Activated T-cell treated with anti-CD3 and anti-CD28 coated beads, Interleukin-2, amount 50 U/mL, for 72 hours (primary cell): ENCODE measurements at places on chromosomes 3 and 15. TPM values are rescaled to one million over a fixed set of nuclear protein-coding genes. Genes with fewer than 3 reads are reported as not detected.

The FYCO1 gene
- 17.6 TPM for total RNA-seq

- peak; percentile 4 for DNase-seq
- H3K4me1 ChIP-seq = no peaks in the 10 kb centered on the region
- no peaks in the 10 kb centered on the region for H3K27me3 ChIP-seq
- H3K4me3 ChIP-seq = no peak overlapping the region
Observed at GRCh38 chr3:139797724-139798343, 120.1 kb upstream of the NMNAT3 start.

DNA sequence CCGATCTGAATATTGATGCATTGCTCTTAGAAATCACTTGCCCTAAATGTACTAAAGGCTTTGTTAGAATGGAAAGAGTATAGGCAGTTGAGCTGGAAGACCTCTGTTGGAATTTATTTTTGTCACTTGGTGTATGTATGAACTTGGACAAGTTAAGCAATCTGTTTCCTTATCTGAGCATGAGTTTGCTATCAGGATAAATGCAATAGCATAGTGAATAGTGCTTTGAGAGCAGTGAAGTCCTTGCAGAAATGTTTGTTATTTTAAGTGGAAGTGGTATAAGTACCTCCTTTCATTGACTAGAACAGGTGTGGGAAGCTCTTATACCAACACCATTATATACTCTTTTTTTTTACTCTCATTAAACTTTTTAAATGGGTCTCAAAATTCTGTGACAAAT, 146.4 kb upstream of the ONECUT1 start:
- no peak for DNase-seq
- H3K4me1 ChIP-seq = no peaks in the 10 kb centered on the region
- no peaks in the 10 kb centered on the region for H3K36me3 ChIP-seq
- H3K27ac ChIP-seq = no peak overlapping the region
- H3K27me3 ChIP-seq = peaks cover 4% of the 10 kb centered on the region

DNA sequence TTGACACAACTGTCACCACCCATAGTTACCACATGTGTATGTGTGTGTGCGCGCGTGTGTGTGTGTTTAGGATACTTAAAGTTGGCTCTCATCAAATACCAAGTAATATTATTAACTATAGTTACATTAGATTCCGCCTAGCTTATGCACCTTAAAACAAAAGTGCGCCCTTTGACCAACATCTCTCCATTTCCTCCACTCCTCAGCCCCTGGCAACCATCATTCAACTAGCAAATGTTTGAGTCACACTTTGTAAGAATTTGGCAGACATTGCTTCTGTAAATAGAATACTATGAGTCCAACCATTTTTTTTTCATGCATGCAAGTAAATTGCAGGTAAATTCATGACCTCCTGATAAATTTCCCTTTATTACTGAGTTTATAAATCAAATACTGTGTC, 169.3 kb downstream of the GBE1 start:
- no peak overlapping the region for H3K27ac ChIP-seq
- H3K4me3 ChIP-seq = no peak overlapping the region
- H3K36me3 ChIP-seq = peaks cover 2% of the 10 kb centered on the region
- DNase-seq = no peak
- H3K27me3 ChIP-seq = no peaks in the 10 kb centered on the region

DNA sequence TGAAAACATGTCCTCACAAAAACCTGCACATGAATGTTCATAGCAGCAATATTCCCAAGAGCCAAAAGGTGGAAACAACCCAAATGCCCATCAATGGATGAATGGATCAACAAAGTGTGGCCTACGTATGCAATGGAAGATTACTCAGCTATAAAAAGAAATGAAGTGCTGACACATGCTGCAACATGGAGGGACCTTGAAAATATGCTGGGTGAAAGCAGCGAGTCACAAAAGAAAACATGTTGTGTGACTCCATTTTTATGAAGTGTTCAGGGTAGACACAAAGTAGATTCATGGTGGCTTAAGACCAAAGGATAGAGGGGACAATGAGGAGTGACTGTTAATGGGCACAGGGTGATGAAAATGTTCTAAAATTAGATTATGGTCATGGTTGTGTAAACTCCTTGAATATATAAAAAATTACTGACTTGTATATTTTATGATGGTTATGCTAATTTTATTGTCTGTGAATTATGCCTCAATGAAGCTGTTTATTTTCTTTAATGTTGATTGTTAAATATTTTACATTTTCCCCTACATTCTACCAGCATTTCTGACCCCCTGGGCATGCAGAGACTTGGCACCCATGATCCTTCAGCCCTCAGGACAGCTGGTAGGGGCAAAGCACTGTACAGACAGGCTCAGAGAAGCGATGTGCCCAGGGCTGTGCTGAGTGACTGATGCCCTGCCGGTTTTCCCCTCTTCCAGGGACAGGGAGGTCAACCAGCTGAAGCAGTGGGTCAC, 37.8 kb downstream of the CFAP100 start:
- no peak overlapping the region for H3K27ac ChIP-seq
- no peak overlapping the region for H3K4me3 ChIP-seq
- no peaks in the 10 kb centered on the region for H3K27me3 ChIP-seq
- H3K4me1 ChIP-seq = peaks cover 10% of the 10 kb centered on the region
- no peak for DNase-seq

DNA sequence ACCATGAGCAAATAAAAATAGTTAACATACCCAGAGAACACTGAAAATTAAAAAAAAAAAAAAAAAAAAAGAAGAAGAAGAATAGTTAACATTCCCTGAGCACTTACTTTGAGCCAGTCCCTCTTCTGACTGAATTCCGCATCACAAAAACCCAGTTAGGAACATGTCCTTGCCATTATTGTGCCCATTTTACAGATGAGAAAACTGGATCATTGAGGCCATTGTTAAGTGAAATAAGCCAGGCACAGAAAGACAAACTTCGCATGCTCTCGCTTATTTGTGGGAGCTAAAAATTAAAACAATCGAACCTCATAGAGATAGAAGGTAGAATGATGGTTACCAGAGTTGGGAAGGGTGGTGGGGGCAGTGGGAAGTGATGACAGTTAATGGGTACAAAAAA, 119.5 kb downstream of the FGF12 start:
- no peaks in the 10 kb centered on the region for H3K4me1 ChIP-seq
- no peak overlapping the region for H3K4me3 ChIP-seq
- no peak overlapping the region for H3K27ac ChIP-seq
- no peak for DNase-seq
- no peaks in the 10 kb centered on the region for H3K36me3 ChIP-seq

The PLSCR4 gene
- total RNA-seq = not detected

The CD80 gene
- 11.9 TPM for total RNA-seq

DNA sequence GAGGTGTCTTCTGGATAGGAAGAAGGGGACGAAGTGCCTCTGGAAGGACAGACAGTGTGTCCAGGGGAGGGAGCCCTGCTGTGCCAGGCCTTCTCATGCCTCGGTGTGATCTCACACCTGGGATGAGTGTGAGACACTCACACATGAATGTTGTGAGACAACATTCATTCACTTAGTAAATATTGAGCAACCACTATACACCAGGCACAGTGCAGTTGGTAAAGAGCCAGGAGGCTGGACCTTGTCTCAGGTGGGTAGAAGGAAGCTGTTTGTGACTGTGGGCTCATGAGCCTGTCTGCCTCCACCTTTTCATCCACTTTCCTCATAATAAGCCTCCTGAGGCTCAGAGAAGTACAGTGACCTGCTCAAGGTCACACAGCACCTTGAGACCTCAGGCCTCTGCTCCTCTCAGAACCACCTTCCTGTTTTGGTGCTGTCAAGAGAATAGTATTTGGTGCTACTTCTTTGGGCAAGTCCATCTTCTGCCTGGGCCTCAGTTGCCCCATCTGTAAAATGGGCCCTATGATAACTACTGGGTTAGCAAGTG, 20.9 kb downstream of the SLC6A6 start:
- H3K36me3 ChIP-seq = no peaks in the 10 kb centered on the region
- H3K27me3 ChIP-seq = no peaks in the 10 kb centered on the region
- DNase-seq = no peak
- H3K4me1 ChIP-seq = peaks cover 62% of the 10 kb centered on the region

The POPDC2 gene
- 7.2 TPM for total RNA-seq

- DNase-seq = no peak
- peaks cover 2% of the 10 kb centered on the region for H3K36me3 ChIP-seq
- no peak overlapping the region for H3K27ac ChIP-seq
- H3K4me3 ChIP-seq = no peak overlapping the region
- no peaks in the 10 kb centered on the region for H3K4me1 ChIP-seq
Observed at GRCh38 chr15:37709669-37710068, 224.8 kb upstream of the TMCO5A start.

- peaks cover 3% of the 10 kb centered on the region for H3K36me3 ChIP-seq
- peaks cover 54% of the 10 kb centered on the region for H3K4me1 ChIP-seq
- DNase-seq = no peak
- H3K4me3 ChIP-seq = peak overlapping the region; percentile 15
- peak overlapping the region; percentile 55 for H3K27ac ChIP-seq
Observed at GRCh38 chr15:41967506-41968206, 4.7 kb downstream of the EHD4 start.

DNA sequence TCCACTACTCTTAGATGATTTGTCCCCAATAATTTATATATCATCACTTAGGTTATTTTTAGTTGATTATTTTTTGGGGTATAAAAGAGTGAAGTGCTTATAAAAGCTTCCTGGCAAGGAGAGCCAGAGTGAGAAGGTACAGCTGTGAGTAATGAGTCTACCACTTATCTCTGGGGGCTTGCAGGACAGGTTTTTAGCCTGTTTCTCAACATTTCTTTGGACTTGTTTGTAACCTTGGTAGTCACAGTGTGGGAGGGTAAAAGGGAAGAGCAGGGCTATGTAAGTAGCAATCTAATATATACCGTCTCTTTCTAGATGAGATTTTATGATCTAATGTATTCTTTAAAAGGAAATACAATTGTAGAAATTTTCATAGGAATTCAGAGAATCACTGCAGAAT, 321.3 kb upstream of the GOLIM4 start:
- H3K36me3 ChIP-seq = no peaks in the 10 kb centered on the region
- no peaks in the 10 kb centered on the region for H3K27me3 ChIP-seq
- DNase-seq = no peak
- H3K4me3 ChIP-seq = no peak overlapping the region
- H3K27ac ChIP-seq = no peak overlapping the region

DNA sequence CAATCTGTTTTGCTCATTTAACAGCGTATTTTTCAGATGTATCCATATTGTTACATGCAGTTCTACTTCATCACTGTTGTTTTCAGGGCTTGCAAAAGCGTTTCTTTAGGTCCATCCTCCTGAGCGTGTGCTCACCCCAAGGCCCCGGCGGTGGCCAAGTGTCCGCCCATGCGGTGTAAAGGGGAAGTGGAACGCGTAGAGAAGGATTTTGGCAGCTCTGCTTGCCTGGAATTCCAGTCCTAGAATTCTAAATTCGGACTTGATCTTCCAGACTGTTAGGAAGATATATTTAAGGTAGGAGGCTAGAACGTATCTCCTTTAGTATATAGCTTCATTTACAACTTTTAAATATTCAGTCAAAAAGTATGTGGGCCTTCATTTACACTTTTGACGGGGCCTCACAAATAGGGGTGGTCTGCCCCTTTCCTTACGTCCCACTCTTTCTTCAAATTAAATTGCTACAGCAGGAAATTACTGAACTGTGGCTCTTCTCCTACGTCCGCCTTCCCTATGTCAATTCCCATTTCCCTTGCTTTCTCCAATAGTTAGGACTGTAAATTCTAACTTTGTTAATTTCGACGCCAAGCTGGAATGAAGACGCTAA, 609 bp upstream of the TBC1D23 start:
- H3K4me3 ChIP-seq = peak overlapping the region; percentile 85
- no peaks in the 10 kb centered on the region for H3K36me3 ChIP-seq
- no peaks in the 10 kb centered on the region for H3K27me3 ChIP-seq
- peaks cover 62% of the 10 kb centered on the region for H3K4me1 ChIP-seq
- peak overlapping the region; percentile 99 for H3K27ac ChIP-seq

DNA sequence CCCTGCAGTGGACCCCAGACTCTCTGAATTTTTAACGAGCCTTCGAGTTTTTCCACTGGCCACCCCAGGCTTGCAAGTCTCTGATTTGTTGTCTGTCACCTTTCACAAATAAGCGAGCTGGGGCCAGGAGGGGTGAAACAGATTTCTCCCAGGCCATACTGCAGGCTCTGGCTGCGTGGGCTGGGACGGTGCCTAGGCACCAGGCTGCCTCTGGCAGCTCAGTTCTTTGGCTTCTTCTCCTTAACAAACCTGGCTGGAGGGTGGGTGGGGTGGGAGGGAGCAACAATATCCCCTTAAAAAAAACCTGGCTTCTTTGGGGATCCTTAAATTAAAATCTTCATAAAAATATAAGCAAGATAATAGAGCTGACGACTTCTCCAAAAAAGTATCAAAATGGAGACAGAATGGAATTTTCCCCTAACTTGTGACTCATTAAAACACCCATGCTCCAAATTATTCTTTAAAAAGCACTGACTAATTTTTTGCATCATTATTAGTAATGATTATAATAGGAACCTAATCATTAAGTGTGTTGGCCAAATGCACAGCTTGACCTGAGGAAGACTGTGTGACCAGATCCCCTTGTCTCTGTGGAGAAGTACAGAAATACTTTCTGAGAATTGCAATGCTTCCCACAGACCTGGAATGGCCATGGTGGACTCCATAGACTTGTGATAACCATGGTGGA, 84.1 kb downstream of the SNRK start:
- peaks cover 6% of the 10 kb centered on the region for H3K4me1 ChIP-seq
- DNase-seq = no peak
- no peak overlapping the region for H3K27ac ChIP-seq
- H3K4me3 ChIP-seq = no peak overlapping the region
- H3K36me3 ChIP-seq = no peaks in the 10 kb centered on the region

DNA sequence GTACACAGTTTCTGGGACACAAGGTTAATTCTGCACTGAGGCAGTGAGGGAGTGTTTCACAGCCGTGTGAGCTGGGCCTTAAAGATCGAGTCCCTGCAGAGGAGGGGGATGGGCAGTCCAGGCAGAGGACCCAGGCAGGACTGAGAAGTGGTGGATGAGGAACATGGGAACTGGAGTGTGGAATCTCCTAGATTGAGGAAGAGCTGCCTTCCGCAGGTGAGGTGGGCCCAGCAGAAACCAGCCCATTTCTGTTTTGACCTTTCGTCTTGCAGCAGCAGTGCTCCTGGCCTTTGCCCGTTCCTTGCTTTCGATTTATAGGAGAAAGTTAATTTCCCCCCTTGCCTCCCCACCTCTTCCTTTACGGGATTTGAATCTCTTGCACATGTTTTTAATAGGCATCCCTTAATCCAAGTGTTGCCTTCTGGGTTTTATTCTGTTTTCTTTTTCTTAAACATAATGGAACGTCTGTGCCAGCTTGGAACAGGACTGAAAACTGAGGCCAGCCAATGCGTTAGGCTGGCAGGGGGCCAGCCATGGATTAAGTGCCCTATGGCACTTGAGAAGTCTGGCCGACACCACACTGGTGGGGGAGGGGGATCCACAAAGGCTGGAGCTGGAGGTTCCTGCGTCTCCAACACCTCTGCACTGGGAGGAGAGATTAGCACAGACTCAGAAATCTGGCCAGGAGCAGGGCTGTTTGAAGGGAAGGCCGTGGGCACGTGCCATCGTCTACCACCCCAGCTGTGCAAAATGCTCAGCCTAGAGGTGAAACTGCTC, 78.1 kb downstream of the AAGAB start:
- H3K36me3 ChIP-seq = peaks cover 6% of the 10 kb centered on the region
- DNase-seq = no peak
- H3K4me3 ChIP-seq = peak overlapping the region; percentile 80
- H3K27me3 ChIP-seq = no peaks in the 10 kb centered on the region
- peak overlapping the region; percentile 52 for H3K27ac ChIP-seq

- H3K4me1 ChIP-seq = no peaks in the 10 kb centered on the region
- H3K27ac ChIP-seq = no peak overlapping the region
- no peaks in the 10 kb centered on the region for H3K36me3 ChIP-seq
- no peak overlapping the region for H3K4me3 ChIP-seq
- DNase-seq = no peak
- H3K27me3 ChIP-seq = peaks cover 20% of the 10 kb centered on the region
Observed at GRCh38 chr15:51302480-51302879, 35.9 kb downstream of the CYP19A1 start.

The IL20RB gene
- total RNA-seq = 1.7 TPM

- no peak overlapping the region for H3K4me3 ChIP-seq
- DNase-seq = no peak
- H3K27me3 ChIP-seq = no peaks in the 10 kb centered on the region
- H3K4me1 ChIP-seq = peaks cover 5% of the 10 kb centered on the region
Observed at GRCh38 chr15:80932989-80933388, 56.6 kb downstream of the MESD start.

The CASR gene
- total RNA-seq = 0.23 TPM
